ENCODE measurements at places on chromosomes 16 and 17. TPM values are rescaled to one million over a fixed set of nuclear protein-coding genes. Genes with fewer than 3 reads are reported as not detected.
A peak's percentile ranks its signal among the peaks of the same experiment; 100 is the strongest.

The CES4A gene
- total RNA-seq: 1.7 TPM

The UBE2O gene
- 21.8 TPM for total RNA-seq

GRCh38 chr17:75679706-75680211 is 12.6 kb downstream of the SAP30BP start:
- DNase-seq: peak; percentile 52

GRCh38 chr17:65072660-65073071 is 16.1 kb upstream of the GNA13 start:
- DNase-seq: no peak

DNA sequence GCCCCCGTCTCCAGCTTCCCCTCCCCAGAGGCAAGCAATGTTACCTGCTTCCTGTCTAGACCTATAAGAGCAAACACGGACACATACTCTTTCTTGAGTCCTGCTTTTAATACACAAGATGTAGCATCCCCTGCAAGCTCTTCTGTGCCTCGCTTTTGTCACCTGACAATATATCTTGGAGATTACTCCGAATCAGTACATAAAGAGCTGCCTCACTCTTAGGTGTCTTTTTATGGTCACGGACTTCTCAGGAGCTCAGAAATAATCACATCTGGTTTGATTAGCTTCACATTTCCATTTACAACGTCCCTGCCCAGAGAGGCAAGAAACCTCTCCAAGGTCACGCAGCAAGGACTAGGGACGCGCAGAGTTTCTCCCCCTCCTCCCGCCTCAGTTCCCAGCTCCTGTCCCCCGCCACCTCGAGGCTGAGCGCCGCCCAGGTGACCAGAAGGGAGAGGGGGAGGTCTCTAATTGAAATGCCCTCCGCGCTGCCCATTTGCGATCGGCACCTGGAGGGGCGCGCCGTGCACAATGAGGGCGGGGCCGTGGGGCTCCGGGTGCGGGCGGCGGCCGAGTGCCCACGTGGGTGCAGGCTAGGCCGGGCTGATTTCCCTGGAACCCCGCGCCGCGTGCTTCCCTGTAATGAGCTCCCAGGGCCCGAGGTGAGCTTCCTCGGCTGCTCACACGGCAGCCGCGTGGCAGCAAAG is 13.8 kb upstream of the SEZ6 start:
- no peak for DNase-seq

GRCh38 chr17:11644265-11645212 is 46.3 kb downstream of the DNAH9 start:
- DNase-seq: peak; percentile 30

DNA sequence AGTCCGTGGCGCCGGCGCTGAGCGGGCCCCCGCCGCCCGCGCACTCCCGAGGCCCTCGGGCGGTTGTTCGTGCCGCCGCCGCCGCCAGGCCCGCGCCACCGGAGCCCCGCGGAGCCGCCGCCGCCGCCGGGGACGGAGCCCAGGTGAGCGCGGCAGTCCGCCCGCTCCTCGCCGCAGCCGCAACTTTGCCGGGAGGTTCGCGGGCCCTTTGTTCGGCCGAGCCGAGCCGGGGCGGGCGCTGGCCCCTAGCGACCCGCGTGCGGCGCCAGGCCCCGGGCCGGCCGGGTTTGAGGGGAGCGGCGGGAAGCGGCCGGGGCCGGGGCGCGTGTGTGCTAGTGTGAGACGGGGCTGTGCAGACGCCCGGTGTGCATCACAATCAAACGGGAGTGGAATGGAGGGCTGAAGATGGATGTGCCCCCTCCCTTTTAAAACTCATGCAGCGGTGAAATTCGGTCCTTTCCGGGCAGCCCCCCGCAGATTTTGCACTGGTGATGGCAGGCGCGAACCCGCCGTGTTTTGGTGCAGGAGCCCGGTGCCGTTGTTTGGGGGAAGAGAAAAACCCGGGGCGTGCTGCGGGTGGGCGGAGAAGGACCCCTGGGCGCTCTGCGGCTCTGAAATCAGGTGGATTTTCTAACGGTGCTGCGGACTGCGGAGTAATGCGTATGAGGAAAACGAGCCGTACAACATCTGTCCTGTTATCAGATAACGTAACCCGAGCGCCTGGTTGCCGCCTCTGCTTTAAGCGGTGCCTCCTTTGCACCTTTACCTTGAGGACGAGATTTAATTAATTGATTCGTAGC is 823 bp downstream of the TNRC6C start:
- no peak for DNase-seq

DNA sequence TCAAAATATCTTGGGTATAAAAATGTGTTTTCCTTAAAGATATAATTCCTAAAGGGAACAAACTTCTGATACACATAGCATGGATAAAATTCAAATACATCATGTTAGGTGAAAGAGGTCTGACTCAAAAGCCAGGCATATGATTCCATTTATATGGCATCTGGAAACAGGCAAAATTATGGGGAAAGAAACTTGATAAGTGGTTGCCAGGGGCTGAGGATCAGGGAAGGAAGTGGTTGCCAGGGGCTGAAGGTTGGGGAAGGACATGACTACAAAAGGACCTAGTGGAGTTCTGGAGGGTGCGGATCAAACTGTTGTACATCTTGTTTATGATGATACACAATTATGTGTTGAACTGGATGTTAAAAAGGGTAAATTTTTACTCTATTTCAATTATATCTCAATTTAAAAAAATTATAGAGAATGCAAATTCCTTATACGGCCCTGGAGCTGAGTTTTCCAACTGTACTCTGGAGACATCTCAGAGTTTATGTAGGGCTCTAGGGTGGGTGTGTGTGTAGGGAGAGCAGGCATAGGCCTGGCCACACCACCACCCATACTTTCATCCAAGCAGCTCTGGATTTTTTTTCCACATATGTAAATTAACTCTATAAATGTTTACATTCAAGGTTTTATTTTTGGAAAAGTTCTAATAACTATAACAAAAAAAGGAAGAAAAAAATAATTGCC is 55.0 kb downstream of the AMFR start:
- DNase-seq: no peak

DNA sequence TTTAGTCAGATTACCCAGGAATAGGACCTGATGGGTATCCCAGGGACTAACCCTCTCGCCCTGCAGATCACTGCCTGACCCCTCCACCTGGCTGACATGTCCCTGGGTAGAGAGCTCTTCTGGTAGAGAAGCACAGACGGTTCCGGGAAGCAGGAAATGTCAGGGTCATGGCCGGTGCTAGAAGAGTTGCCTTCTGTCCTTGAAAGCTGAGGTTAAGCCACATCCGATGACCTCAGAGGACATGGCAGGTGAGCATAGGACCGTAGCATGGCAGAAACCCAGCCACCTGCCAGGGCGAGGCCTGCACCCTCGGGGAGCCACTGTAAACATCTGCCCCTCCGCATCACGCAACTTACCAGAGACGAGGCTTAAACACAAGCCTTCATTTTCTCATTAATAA is 483.7 kb downstream of the SOX9 start:
- no peak for DNase-seq
